ENCODE measurements at places on chromosomes 7 and 10.
A peak's percentile ranks its signal among the peaks of the same experiment; 100 is the strongest.

GRCh38 chr10:17025444-17026295 is 103.9 kb downstream of the CUBN start:
- DNase-seq: peak; percentile 78

GRCh38 chr7:159195946-159196345 is 51.3 kb upstream of the VIPR2 start:
- no peak for DNase-seq

DNA sequence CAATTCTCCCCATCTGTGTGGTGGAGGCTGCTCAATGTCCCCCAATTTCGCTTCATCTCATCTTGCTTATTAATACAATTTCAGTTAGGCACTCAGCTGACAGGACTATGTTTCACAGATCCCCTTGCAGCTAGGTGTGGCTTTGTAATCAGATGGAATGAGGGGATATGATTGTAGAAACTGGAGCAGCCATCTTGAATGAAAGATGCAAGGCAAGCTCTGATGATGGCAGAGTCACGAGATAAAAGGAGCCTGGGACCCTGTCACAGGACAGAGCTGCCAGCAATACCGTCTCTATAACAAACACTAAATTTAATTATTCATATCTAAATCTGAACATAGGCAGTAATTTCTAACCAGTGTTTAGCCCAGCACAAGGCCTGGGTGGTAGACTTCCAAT is 991 bp upstream of the DLD start:
- no peak for DNase-seq

GRCh38 chr10:72174297-72174662 is 41.5 kb upstream of the ANAPC16 start:
- DNase-seq: no peak

- no peak for DNase-seq
These were observed 17.6 kb downstream of the CCDC71L start for GRCh38 chr7:106643216-106644000.

GRCh38 chr7:101667399-101667798 is 38.3 kb upstream of the MYL10 start:
- DNase-seq: no peak

DNA sequence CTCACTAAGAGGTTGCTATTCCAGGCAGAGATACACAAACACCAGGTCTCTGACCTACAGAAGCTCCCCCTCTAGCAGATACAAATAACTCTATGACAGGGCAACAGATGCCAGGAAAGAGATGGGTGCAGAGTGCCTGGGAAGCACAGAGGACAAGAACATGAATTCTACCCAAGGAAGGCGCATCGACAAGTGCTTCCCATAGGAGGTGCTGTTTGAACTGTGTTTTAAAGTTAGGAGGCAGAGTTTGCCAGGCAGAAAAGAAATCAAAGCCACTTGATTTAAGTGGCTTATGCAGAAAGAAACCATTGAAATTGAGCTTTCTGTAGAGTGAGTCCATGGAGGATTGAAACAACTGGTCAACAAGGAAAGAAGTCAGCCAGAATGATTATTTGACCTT is 35.3 kb upstream of the EGR2 start:
- no peak for DNase-seq

GRCh38 chr10:42879380-42880254 is 97.0 kb downstream of the BMS1 start:
- no peak for DNase-seq

GRCh38 chr7:46619723-46620310 is 698.7 kb upstream of the IGFBP3 start:
- no peak for DNase-seq

- no peak for DNase-seq
These were observed 181.1 kb upstream of the IMMP2L start for GRCh38 chr7:111743244-111743847.

DNA sequence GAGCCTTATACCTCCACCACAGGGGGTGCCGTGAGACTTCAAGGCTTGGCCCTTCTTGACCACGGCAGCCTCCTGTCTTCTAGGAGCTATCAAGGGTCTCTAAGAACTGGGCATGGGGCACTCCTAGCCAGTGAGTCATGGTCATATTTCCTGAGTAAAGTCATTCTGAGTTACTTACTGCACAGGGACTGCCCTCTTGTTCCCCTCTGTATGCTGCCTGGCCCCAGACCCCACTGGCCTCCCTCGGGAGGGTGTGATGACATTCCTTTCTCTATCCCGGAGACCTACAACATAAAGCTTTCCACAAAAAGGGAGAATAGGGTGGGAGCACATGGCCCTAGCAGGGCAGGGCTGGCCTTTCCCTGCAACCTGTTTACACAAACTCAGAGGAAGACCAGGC is 21.4 kb downstream of the DPCD start:
- DNase-seq: no peak

- DNase-seq: no peak
These were observed 12.9 kb upstream of the ZNF786 start for GRCh38 chr7:149103424-149103823.

DNA sequence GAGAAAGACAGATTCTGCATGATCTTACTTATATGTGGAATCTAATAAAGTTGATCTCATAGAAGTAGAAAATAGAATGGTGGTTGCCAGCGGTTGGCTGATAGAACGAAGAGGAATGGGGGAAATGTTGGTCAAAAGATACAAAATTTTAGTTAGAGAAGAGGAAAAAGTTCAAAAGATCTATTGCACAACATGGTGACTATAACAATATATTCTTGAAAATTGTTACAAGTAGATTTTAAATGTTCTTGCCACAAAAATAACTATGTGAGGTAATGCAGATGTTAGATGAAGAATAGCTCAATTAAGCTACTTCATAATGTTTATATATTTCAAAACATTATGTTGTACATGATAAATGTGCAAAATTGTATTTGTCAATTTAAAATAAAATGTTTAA is 112.3 kb upstream of the SMIM30 start:
- DNase-seq: no peak

GRCh38 chr7:74554178-74554577 is 100.5 kb downstream of the GTF2IRD1 start:
- no peak for DNase-seq

DNA sequence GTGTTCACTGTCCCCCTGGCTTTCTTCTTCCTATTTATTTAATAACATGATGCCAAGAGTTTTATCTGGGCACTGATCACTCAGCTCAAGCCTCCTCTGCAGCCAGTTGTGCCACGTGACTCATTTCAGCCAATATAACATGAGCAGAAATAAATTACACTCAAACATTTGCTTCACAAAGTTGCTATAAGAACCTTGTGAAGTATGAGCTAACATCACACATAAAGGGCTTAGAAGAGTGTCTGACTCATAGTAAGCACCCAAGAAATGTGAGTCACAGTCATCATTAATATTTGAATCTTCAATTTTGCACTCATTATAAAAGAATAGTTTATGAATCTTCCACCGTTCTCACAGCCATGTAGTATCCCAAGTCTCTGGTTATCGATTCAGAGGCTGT is 414.6 kb upstream of the NPVF start:
- no peak for DNase-seq

- no peak for DNase-seq
These were observed 44.5 kb downstream of the LANCL2 start for GRCh38 chr7:55409482-55410225.

- no peak for DNase-seq
These were observed 4.4 kb upstream of the ST7 start for GRCh38 chr7:116948934-116949333.

DNA sequence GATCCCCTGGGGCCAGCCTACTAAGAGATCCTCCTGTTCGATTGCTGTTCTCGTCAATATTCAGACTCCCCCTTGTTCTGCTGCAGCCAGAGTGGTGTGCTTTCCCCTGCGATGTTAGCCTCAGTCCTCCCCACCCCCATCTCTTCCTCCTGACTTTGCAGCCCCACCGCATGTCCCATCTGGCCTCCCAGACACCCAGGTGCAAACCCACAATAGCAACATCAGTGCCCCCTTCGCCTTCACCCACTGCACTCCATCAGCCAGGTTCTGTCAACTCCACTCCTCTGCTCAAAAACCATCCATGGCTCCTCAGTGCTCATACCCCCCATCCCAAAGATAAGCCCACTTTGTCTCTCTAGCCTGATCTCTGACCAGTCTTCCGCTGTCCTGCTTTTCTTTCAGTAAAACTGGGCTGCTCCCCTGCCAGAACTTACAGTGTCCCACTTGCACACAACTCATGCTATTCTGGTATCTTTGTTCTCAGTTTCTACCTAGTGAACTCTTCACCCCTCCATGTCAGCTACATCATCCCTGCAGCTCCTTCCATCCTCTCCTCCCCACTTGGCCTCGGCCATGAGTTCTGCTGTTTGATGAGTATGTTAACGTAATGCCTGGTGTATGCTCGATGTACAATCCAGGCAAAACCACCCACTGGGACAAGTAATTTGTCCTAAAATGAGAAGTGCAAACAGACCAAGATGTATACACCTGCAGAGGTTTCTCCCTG is 26.6 kb downstream of the COL13A1 start:
- no peak for DNase-seq

Data from activated T-cell treated with anti-CD3 and anti-CD28 coated beads for 24 hours (primary cell).